Frontal cortex (tissue), 4 donors: ENCODE measurements at places on chromosomes 3 and 15.

- no peak for DNase-seq
Observed at GRCh38 chr3:5110337-5110736, 11.8 kb upstream of the ARL8B start.

DNA sequence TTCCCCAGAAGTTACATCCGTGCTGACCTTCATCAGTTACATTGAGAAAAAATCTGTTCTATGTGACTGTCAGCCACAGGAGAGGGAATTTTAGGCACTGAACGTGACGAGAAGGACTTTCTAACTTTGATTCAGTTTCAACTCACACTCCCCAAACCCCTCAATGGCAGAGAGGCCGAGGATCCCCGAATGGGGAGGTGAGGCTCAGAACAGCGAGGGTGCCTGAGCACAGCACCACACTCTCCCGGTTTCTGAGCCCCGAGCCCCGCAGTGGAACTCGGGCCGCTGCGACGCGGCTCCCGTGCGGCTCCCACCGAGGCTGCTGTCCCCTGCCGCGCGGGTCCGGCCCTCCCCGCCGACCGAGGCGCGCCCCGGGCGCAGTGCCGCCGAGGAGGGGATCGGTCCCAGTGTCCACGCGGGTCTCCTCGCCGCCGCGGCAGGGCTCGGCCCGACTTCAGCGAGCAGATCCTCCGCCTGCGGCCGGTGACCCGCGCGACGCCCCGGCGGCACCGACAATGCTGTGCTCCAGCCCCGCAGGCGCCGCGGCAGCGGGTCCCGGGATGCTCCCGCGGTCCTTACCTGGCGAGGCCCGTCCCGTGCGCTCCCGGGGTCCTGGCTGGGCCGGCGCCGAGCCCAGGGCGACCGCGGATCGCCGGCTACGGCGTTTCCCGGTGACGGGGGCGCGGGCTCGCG lies 439 bp downstream of the CTXND1 start:
- DNase-seq: no peak

GRCh38 chr3:11954312-11954934 lies 49.8 kb upstream of the SYN2 start:
- no peak for DNase-seq

DNA sequence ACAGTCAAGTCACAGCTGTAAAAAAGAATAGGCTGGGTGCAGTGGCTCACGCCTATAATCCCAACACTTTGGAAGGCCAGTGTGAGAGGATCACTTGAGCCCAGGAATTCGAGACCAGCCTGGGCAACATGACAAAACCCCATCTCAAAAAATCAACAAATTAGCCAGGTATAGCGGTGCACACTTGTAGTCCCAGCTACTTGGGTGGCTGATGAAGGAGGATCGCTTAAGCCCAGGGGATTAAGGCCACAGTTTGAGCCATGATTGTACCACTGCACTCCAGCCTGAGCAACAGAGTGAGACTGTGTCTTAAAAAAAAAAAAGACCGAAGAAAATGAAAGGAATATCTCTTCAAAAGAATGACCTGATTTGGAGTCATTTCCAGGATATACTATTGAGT lies 6.6 kb downstream of the HERC1 start:
- DNase-seq: no peak

- no peak for DNase-seq
Observed at GRCh38 chr15:89441295-89441812, 55.0 kb downstream of the RHCG start.

- DNase-seq: no peak
Observed at GRCh38 chr3:96169111-96169766, 645.2 kb upstream of the EPHA6 start.

DNA sequence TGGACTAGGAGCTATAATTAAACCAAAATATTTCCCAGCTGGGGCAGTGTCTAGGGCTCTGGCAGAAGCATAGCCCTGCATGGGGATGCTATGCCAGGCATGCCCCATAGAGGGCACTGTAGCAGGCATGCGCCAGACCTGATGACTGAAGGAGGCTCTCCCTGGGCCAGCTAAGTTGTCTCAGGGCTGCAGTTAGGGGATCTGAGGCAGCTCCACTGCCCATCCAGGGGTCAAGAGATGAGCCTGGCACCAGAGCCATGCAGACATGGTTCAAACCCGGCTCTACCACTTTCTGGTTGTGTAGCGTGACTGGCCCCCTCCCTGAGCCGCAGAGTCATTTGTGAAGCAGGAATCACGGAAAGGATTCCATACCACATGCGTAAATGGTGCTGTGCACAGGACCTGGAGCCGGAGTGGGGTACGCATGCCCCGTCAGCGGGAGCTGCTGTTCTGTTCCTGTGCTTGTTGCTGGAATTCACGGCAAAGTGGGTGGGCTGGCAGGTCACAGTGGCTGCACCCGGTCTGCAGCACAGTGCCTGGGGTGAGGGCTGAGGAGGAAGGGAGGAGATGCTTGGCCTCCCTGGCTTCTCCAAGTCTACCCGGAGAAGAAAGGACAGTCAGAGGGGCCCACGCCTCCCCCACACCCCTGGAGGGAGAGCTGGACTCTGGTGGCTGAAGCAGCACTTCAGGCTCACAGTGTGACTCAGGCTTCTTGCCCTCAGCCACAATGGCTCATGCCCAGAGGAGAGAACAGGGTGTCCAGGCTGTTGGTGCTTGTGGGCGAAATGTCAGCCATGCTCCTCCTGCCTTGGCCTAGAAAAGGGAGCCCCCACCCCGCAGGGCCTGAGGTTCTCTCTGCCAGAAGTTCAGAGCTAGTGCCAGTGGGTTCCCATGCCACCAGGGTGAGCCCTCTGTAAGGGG lies 43.1 kb downstream of the DNASE1L3 start:
- DNase-seq: peak; percentile 34

GRCh38 chr3:11717768-11718636 lies 74.3 kb upstream of the VGLL4 start:
- no peak for DNase-seq

GRCh38 chr3:155548195-155548594 lies 196.7 kb downstream of the PLCH1 start:
- DNase-seq: no peak

DNA sequence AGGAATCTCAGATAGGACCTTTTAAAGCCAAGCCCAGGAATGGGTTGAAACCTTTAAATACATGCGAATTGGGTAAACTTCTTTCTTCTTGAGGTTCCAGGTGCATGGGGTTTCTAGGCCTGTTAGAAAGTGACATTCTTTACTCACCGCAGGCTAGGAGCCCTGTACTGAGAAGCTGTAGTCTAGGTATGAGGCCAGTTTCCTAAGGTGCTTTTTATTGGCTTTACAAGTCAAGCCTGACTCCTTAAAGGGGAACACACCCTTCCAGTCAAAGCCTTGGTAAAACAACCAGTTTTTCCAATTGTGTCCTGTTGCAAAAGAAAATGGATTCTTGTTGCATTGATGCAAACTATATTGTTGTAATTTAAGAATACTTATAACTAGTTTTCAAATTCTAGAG lies 76.1 kb upstream of the ATP11B start:
- no peak for DNase-seq

GRCh38 chr3:152508705-152509104 lies 240.0 kb downstream of the MBNL1 start:
- DNase-seq: no peak

DNA sequence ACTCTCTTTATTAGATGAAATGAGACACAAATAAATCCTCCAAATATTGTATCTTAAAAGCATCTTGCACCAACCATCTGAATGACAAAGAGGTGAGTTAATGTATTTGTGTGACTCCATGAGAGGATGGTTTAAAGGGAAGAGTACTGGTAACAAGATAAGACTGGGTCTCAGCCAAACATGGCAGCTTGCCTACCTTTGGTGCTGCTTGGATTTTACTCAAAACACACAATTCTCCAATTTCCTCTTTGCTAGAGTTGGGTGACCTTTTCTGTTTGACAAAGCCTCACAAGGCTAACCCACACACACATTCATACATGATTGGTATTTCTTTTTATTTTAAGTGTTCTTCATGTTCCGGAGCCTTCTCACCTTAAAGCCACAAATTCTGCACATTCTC lies 506.4 kb downstream of the FGF12 start:
- DNase-seq: no peak

GRCh38 chr15:69653306-69653705 lies 200.7 kb downstream of the RPLP1 start:
- no peak for DNase-seq

GRCh38 chr15:66388043-66388363 lies 1.3 kb downstream of the MAP2K1 start:
- no peak for DNase-seq

DNA sequence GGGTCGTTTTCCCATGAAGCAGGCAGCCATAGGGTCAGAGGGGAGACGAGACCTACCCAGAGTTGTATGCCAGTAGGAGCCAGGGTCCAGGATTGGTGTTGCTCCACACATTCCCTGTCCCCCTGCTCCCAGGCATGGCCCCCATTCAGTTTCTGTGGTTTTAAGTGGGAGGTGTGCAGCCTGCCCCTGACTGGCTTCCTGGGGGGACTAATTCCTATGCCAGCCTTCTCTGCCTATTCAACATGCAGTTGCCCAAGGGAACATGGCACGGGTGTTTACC lies 126.3 kb downstream of the EEFSEC start:
- DNase-seq: no peak

DNA sequence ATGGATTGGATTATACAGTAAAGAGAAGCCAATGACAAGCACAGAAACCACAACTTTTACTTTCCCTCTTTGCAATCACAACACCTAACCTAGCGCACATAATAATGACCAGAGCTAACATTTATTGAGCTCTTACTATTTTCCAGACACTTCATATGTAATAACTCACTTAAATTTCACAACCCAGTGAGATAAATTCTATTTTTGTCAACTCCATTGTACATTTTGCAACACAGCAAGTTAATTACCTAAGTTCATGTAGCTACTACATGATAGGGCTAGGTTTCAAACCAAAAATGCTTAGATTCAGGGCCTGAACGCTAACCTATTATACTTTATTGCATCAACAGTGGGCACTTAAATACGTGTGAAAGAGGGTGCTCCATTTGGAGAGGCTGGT lies 89.5 kb downstream of the GADL1 start:
- no peak for DNase-seq

DNA sequence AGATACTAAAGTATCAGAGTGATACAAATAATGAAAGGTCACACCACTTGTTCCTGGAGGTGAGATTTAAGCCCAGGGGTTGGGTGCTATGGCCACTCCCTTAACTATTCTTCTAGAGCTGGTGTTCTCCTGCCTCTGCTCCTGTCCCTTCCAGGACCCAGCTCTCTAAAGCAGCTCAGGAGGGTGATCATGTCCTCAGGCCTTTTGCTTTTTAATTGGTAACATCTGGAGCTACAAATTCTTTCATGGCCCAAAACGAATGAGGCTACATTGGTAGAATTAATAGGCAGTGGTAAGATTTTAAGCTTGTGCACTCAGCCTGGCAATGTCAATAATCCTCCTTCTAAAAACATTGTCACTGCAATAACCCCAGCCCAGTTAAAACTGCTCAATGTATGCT lies 38.2 kb upstream of the CNOT10 start:
- DNase-seq: no peak

- DNase-seq: no peak
Observed at GRCh38 chr15:88038261-88038660, 218.3 kb downstream of the NTRK3 start.

DNA sequence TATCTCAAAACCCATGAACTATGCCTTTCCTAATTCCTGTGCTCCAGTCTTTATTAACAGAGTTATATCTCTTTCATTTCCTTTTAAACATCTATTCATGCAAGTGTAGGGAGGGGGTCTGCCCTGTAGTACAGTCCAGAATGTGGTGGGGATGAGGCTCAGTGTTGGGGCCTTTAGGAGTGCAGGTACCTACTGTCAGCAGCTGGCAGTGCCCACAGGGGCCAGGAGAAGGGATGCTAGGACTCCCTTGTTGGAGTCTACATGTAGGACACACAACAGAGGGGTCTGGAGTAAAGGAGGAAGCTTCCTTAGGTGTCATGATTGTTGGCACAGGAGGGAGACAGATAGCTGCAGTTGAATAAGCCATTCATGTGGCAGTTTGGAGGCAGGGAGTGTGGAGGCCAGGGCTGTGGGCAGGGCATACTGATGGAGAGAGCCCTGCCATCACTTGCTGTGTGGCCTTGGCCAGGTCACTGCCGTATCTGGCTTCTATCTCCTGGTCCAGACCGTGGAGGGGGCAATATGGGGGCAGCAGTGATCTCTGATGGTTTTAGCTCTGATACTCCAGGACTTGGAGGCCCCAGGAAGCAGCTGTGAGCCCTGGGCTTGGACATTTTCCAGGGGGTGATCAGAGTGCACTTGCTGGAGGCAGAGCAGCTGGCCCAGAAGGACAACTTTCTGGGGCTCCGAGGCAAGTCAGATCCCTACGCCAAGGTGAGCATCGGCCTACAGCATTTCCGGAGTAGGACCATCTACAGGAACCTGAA lies 29.5 kb downstream of the ESYT3 start:
- DNase-seq: no peak

DNA sequence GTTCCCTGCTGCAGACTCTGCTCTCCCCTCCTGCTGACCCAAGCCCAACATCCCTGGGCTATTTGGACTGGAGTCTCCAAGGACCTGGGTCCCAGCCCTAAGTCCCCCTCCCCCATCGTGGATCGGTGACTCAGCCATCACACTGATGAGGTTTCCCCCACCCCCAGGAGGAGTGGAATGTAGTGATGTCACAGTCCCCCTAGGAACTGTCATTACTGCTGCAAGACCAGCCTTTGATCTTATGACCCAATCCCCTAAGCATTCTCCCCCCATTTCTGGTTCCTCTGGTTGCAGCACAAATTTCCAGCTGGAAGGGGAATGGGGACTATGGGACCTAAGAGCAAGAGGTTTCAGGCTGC lies 63.4 kb upstream of the CSPG4 start:
- DNase-seq: no peak

GRCh38 chr3:46835491-46835890 lies 27.8 kb downstream of the MYL3 start:
- DNase-seq: no peak

- no peak for DNase-seq
Observed at GRCh38 chr3:123122525-123123315, 55.9 kb downstream of the PDIA5 start.

DNA sequence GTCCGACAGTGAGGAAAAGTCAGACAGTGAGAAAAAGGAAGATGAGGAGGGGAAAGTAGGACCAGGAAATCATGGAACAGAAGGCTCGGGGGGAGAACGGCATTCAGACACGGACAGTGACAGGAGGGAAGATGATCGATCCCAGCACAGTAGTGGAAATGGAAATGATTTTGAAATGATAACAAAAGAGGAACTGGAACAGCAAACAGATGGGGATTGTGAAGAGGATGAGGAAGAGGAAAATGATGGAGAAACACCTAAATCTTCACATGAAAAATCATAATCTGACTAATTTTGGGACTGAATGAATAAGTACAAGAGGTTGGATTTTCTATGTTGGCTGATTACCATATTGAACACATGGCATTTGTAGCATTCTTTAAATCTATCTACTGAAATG lies 26.2 kb downstream of the SEC62 start:
- DNase-seq: no peak

DNA sequence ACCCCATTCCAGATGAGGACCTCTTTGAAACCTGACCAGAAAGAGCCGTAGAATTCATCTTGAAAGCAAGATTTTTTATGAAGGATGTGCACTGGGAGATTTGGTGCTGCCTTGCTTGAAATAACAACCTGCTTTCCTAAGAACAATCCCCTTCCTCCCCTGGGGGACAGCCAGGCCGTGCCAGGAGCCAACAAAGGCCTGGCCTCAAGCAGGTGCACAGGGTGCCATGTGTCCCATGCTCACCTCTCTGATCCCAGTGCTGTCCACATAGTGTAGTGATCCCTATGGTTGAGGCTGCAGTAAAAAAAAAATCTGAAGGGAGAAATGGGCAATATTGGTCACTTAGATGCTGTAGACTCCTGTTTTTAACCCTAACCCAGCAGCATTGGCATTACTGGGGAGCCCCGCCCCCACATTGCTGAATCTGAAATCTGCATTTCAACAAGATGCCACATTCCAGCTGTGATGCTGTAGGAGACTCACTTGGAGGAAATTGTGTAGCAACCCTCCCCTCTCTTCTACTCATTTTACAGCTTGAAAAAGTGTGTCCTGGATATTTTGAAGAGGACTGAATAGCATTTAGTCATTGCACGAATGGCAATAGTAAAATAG lies 171.2 kb downstream of the APBA2 start:
- no peak for DNase-seq
